ENCODE measurements at places on chromosomes 1 and 21. TPM values are rescaled to one million over a fixed set of nuclear protein-coding genes. Genes with fewer than 3 reads are reported as not detected.

DNA sequence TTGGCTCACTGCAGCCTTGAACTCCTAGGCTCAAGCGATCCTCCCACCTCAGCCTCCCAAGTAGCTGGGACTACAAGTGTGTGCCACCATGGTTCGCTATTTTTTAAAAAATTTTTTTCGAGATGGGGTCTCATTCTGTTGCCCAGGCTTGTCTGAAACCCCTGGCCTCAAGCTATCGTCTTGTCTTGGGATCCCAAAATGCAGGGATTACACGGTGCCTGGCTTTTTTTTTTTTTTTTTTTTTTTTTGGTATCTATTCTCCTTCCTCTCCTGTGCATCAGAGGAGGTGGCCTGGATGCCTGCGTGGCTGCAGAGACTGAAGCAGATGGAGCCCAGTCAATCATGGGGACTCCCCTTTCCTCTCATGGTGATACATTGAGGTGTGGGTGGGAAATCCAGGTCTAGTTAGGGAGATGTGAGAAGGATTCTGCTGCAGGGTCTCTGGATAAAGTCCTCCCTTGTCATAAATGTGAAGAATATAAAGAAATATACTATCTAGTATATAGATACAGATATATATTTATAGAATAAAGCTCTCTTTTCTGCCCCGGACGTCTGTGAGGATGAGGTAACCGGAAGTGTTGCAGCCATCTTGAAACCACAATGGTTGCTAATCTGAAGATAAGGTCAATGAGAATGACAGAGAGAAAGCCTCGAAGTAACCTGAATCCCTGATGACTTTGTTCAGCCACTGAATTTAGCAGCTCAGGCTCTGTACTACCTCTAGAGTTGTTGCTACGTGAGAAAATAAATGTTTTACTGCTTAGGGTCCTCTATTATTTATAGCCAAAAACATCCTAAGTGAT lies 19.5 kb upstream of the RGSL1 start:
- no peak overlapping the region for H3K27ac ChIP-seq
- peaks cover 16% of the 10 kb centered on the region for H3K27me3 ChIP-seq
- DNase-seq: no peak
- no peaks in the 10 kb centered on the region for H3K36me3 ChIP-seq
- no peak overlapping the region for H3K4me3 ChIP-seq

DNA sequence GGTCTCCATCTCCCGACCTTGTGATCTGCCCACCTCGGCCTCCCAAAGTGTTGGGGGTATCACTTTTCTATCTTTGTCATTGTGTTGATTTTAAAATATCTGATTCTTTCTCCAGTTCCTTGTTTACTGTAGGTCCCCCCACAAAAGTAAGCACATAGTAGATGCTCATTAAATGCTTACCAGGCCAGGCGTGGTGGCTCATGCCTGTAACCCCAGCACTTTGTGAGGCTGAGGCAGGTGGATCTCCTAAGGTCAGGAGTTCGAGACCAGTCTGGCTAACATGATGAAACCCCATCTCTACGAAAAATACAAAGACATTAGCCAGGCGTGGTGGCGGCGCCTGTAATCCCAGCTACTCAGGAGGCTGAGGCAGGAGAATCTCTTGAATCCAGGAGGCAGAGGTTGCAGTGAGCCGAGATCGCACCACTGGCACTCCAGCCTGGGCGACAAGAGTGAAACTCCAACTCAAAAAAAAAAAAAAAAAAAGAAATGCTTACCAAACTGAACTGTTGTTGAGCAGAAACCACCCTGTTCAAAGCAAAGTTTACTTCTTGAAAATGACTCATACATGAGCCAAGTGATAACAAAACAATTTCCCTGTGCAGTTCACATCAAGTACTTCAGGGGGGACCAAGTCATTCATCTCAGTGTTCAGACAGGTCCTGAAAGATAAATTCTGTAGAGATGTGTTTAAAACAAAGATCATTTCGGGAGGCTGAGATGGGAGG lies 24.3 kb upstream of the NID1 start:
- H3K36me3 ChIP-seq: no peaks in the 10 kb centered on the region
- no peak overlapping the region for H3K27ac ChIP-seq
- H3K4me1 ChIP-seq: no peaks in the 10 kb centered on the region
- DNase-seq: no peak

GRCh38 chr1:156114919-156115513 lies 505 bp downstream of the LMNA start:
- peak overlapping the region; percentile 99 for H3K27ac ChIP-seq
- peak overlapping the region; percentile 98 for H3K4me3 ChIP-seq
- no peak for DNase-seq
- H3K27me3 ChIP-seq: no peaks in the 10 kb centered on the region
- peaks cover 15% of the 10 kb centered on the region for H3K36me3 ChIP-seq

DNA sequence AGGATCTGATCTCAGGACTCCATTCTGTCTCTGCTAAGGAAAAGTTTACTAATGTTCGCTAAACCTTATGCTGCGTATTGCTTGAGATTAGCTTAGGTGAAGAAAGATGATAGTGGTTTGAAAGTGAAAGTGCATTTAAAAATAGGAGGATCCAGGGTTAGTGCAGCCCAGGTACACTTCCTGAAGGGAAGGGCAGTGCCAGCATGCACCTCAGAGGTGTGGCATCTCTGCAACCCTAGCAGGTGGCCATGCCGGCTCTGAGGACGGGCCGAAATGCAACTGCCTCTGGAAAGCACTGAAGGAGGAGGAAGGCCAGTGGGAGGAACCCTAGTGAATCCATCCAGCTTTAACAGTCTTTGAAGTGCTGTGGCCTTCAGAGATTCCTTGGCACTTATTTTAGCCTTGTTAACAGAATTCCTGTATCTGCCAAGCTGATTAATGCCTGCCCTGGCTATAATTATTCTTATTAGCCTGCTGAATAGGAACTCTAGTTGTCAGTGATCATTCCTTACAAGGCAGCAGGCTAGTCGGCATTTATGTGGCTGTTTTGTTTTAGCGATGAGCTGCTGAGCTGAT lies 5.5 kb downstream of the PTGFRN start:
- H3K4me1 ChIP-seq: peaks cover 3% of the 10 kb centered on the region
- no peaks in the 10 kb centered on the region for H3K36me3 ChIP-seq
- no peak overlapping the region for H3K27ac ChIP-seq
- DNase-seq: no peak
- H3K4me3 ChIP-seq: no peak overlapping the region
- no peaks in the 10 kb centered on the region for H3K27me3 ChIP-seq

- H3K36me3 ChIP-seq: no peaks in the 10 kb centered on the region
- no peaks in the 10 kb centered on the region for H3K4me1 ChIP-seq
- no peak overlapping the region for H3K27ac ChIP-seq
Observed at GRCh38 chr1:231313661-231314060, 24.0 kb downstream of the EXOC8 start.

GRCh38 chr1:161886589-161886988 lies 120.5 kb downstream of the ATF6 start:
- H3K36me3 ChIP-seq: peaks cover 7% of the 10 kb centered on the region
- H3K4me3 ChIP-seq: no peak overlapping the region
- H3K4me1 ChIP-seq: peaks cover 51% of the 10 kb centered on the region
- H3K27ac ChIP-seq: no peak overlapping the region
- DNase-seq: no peak
- H3K27me3 ChIP-seq: no peaks in the 10 kb centered on the region

- no peak for DNase-seq
- H3K27ac ChIP-seq: no peak overlapping the region
- H3K4me1 ChIP-seq: no peaks in the 10 kb centered on the region
- no peak overlapping the region for H3K4me3 ChIP-seq
Observed at GRCh38 chr21:44534688-44535087, 5.3 kb downstream of the KRTAP10-1 start.

- no peak overlapping the region for H3K27ac ChIP-seq
- DNase-seq: no peak
- H3K27me3 ChIP-seq: no peaks in the 10 kb centered on the region
Observed at GRCh38 chr21:41630917-41631316, 123.0 kb upstream of the TMPRSS2 start.

DNA sequence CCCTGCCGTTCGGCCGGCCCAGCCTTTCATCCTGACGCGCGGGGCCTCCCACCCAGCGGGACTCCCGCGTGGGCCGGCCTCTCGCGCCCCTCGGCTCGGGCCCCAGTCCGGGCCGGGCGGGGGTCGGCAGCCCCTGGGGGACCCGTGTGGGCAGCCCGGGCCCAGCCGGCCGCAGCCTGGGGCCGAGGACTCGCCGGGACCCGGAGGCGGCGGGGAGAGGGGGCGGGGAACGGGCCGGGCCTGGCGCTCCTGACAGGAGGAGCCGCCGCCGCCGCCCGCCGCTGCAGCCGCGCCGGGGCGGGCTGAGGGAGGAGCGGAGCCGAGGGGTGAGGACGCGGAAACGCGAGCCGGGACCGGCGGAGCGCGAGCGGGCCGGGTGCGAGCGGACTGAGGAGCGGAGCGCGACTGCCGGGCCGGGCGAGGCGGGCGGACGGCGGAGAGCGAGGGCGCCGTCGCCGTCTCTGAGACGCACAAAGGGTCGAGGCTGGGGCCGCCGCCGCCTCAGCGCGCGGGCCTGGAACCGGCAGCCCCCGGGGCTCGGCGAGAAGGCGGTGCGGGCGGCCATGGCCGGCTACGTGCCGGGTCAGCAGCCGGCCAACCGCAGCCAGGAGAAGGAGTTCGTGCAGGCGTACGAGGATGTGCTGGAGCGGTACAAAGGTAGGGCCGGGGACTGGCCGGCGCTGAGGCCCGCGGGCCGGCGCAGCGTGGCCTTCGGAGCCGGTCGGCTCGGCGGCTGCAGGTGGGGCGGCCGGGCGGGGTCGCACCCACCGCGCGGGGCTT lies 79.1 kb downstream of the NDUFS5 start:
- H3K27me3 ChIP-seq: no peaks in the 10 kb centered on the region
- peaks cover 34% of the 10 kb centered on the region for H3K4me1 ChIP-seq
- H3K27ac ChIP-seq: peak overlapping the region; percentile 60
- no peak for DNase-seq
- H3K36me3 ChIP-seq: no peaks in the 10 kb centered on the region
- peak overlapping the region; percentile 75 for H3K4me3 ChIP-seq

- H3K4me3 ChIP-seq: no peak overlapping the region
- peaks cover 4% of the 10 kb centered on the region for H3K4me1 ChIP-seq
- H3K27ac ChIP-seq: no peak overlapping the region
- H3K27me3 ChIP-seq: peaks cover 7% of the 10 kb centered on the region
- no peaks in the 10 kb centered on the region for H3K36me3 ChIP-seq
Observed at GRCh38 chr1:203492082-203492747, 1.7 kb upstream of the OPTC start.

DNA sequence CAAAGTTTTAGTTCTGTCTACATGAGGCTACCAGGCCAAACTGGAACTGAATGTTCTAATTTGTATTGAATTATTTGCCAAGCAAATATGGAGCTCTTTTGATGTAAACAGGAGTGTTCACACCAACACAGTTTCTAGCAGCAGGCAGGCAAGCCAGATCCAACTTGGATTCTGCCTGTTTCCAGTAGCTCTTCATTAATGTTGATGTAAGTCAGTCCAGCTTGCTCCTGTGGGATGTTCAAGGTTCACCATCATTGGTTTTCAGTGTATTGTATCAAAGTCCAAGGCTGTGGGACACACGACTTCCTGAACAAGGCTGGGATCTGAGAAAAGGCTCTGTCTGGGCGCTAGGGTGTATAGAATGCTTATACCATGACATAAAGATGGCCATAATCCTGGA lies 68.1 kb downstream of the PAPPA2 start:
- H3K4me3 ChIP-seq: no peak overlapping the region
- H3K27me3 ChIP-seq: peaks cover 6% of the 10 kb centered on the region
- H3K36me3 ChIP-seq: no peaks in the 10 kb centered on the region
- no peaks in the 10 kb centered on the region for H3K4me1 ChIP-seq
- no peak for DNase-seq
- H3K27ac ChIP-seq: no peak overlapping the region

GRCh38 chr1:38926091-38926490 lies 15.5 kb downstream of the RHBDL2 start:
- peaks cover 12% of the 10 kb centered on the region for H3K4me1 ChIP-seq
- H3K4me3 ChIP-seq: no peak overlapping the region
- no peak for DNase-seq
- H3K36me3 ChIP-seq: peaks cover 3% of the 10 kb centered on the region

- H3K27ac ChIP-seq: no peak overlapping the region
- DNase-seq: no peak
- peaks cover 9% of the 10 kb centered on the region for H3K4me1 ChIP-seq
- peaks cover 9% of the 10 kb centered on the region for H3K27me3 ChIP-seq
Observed at GRCh38 chr1:31112266-31112935, 46.9 kb upstream of the PUM1 start.

GRCh38 chr1:33741749-33742148 lies 122.1 kb upstream of the HMGB4 start:
- DNase-seq: no peak
- peaks cover 2% of the 10 kb centered on the region for H3K27me3 ChIP-seq
- no peaks in the 10 kb centered on the region for H3K36me3 ChIP-seq
- H3K27ac ChIP-seq: no peak overlapping the region
- H3K4me1 ChIP-seq: no peaks in the 10 kb centered on the region

MYOG gene
- not detected for total RNA-seq

LRRC40 gene
- total RNA-seq: 15.0 TPM

FMO2 gene
- total RNA-seq: 0.24 TPM

KHDRBS1 gene
- total RNA-seq: 95.1 TPM

Measured in chondrocyte (in vitro differentiated cells).